NCI-H460 (cell line): ENCODE measurements at places on chromosomes 13 and 19. TPM values are rescaled to one million over a fixed set of nuclear protein-coding genes. Genes with fewer than 3 reads are reported as not detected.
A peak's percentile ranks its signal among the peaks of the same experiment; 100 is the strongest.

DNA sequence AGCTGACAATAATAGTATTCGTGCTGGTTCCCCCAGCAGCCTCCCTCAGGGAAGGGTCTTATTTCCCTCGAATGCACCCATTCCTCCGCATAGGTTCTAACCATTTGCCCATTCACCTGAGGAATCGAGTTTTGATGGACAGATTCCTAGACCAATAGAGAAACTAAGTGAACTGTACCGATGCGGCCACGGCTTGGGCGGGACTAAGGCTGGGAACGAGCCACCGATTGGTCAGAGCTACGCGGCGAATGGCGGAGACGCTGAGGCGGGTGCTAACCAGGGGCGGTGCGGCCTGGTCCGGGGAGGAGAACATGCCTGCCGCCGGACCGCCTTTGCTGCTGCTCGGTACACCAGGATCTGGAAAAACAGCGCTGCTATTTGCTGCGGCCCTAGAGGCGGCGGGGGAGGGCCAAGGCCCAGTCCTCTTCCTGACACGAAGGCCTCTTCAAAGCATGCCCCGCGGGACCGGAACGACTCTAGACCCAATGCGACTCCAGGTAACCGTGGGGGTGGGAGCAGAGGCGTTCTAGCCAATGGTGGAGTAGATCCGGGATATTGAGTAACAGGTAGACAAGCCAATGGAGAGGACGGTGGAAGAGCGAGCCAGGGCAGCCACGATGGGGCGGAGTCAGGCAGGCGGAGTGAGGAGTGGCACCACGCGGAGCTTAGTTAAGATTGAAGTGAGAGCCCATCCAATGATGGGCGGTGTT lies at the start of gene SWSAP1:
Gene SWSAP1, plus strand, starts transcription at position 234 of the 710 bp plus-strand sequence. Its CDS starts 15 bp downstream, at position 249.
- DNase-seq = peak; percentile 99

DNA sequence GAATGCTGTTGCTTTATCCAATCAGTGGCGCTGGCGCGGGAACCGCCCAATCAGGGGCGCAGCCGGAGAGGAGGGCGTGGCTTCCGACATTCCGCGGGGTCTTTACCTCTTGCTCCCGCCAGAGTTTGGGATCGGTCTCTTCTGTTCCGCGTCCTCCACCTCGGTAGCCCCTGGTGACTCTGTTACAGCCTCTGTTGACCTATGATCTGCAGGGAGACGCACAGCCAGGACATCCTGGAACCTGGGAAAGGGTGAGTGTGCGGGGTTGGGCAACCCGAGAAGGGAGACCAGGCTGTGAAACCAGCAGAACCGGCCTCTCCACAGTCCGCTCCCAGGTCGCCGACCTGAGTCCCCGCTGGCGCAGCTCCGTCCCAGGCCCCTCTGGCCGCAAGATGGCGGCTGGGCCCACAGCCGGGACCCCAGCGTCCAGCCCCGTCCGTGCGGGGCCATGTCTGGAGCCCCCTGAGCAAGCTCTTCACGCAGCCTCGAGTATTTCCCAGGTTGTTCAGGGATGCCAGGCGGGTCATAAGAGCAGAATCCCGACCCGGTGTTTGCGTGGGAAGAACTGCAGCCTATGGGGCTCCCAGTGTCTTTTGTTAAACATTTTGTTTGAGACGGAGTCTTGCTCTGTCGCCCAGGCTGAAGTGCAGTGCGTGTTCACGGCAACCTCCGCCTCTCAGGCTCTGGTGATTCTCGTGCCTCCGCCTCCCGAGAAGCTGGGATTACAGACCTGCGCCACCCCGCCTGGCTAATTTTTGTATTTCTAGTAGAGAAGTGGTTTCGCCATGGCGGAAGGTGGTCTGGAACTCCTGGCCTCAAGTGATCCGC lies 4.4 kb upstream of the ZNF681 start:
- DNase-seq = no peak

Gene ZNF358
- 5.9 and 7.6 TPM in 2 replicates for total RNA-seq

Gene TINCR
- not detected in 2 replicates for total RNA-seq

Gene GIPC3
- 0.25 and 0.29 TPM in 2 replicates for total RNA-seq

DNA sequence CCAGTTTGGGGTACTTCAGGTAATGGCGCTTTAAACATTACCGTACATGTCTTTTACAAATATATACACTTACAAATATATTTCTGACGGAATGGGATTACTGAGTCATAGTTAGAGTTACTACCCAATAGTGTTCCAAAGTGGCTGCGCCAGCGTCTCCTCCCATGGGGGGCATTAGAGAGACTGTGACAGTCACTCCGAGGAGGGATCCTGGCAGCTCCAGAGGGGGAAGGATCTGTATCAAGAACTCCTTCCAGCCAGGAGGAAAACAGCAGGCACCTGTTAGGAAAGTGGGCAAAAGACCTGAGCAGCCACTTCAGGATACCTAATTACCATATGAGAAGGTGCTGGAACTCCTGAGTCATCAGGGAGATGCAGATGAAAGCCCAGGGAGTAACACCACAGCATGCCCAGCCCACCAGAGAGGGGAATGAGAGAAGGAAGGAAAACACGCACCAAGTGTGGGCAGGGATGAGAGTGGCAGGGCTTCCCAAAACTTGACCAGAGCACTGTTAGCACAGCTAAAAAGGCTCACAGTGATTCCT lies 52.9 kb downstream of the SLC7A9 start:
- DNase-seq = no peak

Gene BCKDHA
- 32.5 and 33.6 TPM in 2 replicates for total RNA-seq

Gene WDR88
- 0.20 TPM in 1 of 2 replicates, not detected in the other for total RNA-seq

Gene FXYD7
- not detected in 2 replicates for total RNA-seq

- no peak for DNase-seq
Observed at GRCh38 chr13:76927955-76928354, 20.4 kb upstream of the ACOD1 start.

DNA sequence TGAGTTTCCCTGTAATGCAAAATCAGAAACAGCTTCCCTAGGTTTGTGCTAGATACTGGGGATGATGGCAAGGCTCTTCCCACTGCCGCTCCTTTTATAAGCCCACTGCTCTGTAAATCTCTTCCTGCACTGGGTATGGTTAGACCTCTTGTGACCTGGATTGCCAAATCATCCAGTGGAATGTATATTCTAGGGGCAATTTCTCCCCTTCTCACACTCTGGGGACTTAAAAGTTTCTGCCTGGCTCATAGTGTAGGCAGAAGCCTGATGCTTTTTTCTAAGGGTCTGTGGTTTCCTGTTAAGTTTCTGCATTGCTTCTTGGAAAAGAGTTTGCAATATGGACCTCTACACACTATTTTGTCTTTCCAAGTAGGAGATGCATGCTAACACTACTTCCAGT lies 1582.0 kb upstream of the PCDH20 start:
- no peak for DNase-seq

Gene PLA2G4C
- total RNA-seq = 0.42 and 0.61 TPM in 2 replicates

Gene ZNF20
- total RNA-seq = 0.75 and 1.7 TPM in 2 replicates

DNA sequence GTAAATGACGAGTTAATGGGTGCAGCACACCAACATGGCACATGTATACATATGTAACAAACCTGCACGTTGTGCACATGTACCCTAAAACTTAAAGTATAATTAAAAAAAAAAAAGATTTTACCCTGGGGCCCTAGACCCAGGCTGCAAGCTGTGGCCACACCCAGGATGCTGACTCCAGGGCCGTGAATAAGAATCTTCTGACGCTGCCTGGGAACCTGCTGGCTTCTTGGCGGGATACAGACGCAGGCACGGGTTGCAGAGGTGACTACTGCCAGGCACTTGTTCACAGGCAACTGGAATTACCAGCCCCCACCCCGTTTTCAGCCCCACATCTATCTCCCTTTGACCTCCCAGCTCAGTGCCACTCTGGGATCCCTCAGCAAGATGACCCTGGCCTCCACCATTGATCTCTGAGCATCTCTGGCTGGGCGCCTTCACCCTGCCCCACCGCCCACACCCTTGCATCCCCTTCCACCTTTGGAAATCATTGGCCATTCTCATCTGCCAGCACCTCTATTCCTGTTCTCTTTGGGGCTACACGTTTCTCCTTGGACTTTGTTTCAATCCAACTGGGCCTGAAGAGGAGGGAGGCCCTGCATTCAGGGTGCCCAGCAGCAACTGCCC lies 21.1 kb upstream of the CFAP97D2 start:
- DNase-seq = no peak

DNA sequence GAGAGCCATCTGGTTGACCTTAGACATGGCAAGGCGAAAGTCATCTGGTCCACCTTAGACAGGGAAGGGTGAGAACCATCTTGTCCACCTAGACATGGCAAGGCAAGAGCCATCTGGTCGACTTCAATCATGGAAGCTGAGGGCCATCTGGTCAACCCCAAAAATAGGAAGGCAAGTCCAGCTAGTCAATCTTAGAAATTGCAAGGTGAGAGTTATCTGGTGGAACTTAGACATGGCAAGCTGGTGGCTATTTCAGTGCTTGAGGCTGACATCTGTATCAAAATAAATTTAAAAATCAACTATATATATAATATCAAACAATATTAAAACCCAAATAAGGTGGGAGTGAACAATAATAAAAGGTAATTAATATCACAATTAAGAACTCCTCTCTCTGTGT lies 83.9 kb downstream of the ZNF726 start:
- DNase-seq = no peak

Gene RHPN2
- 6.0 and 8.0 TPM in 2 replicates for total RNA-seq

DNA sequence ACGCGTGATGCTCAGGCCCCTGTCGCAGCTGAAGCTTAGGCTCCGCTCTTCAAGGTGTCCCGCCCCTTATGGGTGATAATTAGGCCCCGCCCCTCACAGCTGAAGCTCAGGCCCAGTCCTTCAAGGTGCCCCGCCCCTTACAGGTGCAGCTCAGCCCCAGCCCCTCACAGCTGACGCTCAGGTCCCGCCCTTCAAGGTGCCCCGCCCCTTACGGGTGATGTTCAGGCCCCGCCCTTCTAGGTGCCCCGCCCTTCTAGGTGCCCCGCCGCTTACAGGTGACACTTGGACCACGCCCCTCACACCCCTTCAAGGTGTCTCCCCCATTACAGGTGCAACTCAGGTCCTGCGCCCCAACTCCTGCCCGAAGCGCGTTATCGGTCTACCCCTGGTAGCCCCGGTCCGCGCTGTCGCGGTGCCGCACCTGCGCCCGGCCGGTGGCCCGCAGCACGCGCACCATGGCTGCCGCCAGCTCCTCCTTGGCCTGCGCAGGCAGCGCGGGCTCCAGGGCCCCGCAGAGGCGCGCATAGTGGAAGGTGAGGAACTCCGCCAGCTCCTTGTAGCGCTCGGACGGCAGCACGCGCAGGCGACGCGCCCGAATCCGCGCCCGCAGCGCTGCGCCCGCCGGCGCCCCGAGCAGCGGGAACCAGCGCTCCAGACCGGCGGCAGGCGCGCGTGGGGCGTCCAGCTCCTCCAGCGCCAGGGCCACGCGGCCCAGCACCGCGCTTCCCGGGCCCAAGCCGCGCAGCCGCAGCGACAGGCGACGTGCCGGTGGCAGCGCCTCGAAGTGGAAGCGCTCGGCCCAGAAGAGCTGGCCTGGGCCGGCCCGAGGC lies 7.3 kb downstream of the RASAL3 start:
- no peak for DNase-seq

Gene BORA
- 12.6 and 14.6 TPM in 2 replicates for total RNA-seq

GRCh38 chr13:25860265-25860664 lies 191.6 kb downstream of the SHISA2 start:
- DNase-seq = no peak

DNA sequence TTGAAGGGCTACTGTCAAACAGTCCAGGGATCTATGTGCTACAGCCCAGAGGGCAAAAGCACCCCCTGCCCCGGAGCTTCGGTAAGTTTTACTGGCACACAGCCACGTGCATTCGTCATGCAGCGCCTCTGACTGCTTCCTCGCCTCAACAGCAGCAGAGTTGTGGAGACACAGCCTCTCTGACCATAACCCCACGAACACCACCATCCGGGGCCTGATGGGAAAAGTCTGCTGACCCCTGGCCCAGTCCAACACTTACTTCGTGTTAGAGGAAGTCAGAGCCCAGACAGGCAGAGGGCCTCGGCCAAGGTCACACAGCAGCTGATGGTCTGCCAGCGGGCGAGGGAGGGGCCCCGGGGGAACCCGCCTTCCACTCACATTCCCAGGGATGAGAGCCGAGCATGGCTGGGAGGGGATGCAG lies 5.1 kb downstream of the CBARP start:
- DNase-seq = no peak

GRCh38 chr13:113196970-113197737 lies 11.3 kb downstream of the PCID2 start:
- no peak for DNase-seq

DNA sequence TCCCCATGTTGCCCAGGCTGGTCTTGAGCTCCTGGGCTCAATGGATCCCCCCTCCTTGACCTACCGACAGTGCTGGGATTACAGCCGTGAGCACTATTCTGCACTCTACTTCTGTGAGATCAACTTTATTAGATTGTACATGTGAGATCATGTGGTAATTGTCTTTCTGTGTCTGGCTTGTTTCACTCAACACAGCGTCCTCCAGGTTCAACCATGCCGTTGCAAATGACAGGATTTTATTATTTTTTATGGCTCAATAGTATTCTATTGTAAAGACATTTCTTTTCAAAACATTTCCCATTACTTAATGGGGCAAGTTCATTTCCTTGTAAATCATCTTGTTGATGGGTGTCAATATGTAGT lies 1.5 kb upstream of the OBI1 start:
- no peak for DNase-seq

Gene FAAP24
- total RNA-seq = 4.0 and 4.6 TPM in 2 replicates

- no peak for DNase-seq
Observed at GRCh38 chr13:45683701-45684100, 18.4 kb upstream of the CBY2 start.

DNA sequence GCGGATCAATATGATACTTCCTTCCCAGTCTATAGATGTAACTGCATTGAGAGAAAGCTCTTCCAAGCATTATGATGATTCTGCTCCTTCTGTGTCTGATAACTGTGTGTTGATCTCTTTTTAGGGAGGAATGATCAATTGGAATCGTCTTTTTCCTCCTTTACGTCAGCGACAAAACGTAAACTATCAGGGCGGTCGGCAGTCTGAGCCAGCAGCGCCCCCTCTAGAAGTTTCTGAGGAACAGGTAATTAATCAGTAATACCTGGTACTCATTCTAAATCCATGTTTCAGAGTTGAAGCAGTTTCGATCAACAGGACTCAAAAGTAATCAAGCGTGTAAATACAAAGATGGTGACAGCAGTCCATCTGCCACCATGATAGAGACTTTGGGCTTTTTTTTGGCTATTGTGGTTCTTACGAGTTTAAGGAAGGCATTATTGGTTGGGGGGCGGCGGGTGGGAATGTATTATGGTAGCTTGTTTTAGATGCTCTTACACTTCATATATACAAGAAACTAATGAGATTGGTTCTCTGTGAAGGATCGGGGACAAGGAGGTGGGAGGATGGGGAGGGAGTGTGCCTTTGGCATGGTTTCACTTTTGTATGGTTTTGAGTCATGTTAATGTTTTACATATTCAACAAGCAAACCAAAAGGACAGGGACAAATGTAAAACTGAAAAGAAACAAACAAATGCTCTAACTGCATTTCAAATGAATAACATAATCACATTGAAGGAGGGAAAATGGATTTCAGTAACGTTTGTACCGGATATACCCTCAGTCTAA lies 60.7 kb upstream of the GPR183 start:
- no peak for DNase-seq

- no peak for DNase-seq
Observed at GRCh38 chr13:112819816-112820215, 130.0 kb downstream of the ATP11A start.
